Activated CD8-positive, alpha-beta T cell treated with anti-CD3 and anti-CD28 coated beads, Interleukin-2, amount 10 ng/mL, durations not matched to agents 7 days and 5 days (primary cell): ENCODE measurements at places on chromosomes 13 and 19.

GRCh38 chr13:45879666-45880065 lies 28.1 kb upstream of the SIAH3 start:
- no peak for DNase-seq

DNA sequence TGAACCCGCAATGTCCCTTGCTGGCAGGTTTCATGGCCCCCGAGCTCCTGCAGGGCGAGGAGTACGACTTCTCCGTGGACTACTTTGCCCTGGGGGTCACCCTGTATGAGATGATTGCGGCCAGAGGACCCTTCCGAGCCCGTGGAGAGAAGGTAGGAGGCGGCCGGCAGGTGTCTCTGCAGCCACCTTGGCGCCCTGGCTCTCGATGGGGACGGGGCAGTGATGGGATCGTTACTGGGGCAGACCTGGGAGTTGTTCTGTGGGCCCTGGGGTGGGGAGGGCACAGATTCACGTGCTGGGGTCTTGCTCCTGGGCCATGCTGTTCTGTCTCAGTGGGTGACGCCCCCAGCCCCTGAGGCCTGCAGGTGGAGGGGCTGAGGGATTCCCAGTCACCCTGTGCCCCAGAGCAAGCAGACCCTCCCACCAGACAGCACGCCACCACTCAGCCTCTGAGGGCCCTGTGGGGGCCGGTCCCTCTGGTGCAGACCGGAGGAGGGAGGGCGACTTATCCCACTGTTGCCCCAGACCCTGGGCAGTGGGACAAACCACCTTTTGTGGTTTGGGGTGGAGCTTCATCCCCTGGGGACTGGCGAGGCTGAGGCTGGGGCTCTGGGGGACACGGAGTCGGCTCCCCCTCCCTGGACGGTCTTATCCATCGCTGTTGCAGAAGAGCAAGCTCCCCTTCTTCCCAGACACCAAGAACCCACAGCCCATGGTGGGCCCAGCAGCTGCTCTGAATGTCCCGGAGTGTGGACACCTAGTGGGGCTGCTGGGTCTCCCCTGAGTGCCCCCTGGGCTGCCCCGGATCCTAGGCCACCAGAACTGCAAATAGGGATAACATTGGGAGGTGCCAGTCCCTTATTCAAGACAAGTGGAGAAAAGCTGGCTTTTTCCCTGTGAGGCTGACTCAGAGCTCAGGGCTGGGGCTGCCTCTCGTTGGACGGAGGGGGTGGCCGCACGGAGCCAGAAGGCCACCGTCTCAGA lies 27.5 kb upstream of the TMEM255B start:
- DNase-seq, result no peak

DNA sequence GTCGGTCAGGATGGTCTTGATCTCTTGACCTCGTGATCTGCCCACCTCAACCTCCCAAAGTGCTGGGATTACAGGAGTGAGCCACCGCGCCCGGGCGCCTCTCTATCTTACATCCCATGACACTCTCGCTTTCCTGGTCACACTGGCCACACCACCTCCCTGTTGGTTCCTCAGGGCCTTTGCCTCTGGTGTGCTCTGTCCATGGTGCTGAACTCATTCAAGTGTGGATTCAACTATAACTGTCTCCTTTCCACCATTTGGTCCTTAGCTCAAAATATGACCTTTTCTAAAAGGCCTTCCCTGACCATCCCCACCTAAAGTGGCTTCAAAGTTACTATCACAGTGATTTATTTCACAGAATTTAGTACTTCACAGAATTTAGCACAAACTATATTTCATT lies 3.7 kb upstream of the SMIM17 start:
- DNase-seq, result peak; percentile 36

- no peak for DNase-seq
Measured at GRCh38 chr13:91468301-91468700, 69.9 kb downstream of the GPC5 start.

DNA sequence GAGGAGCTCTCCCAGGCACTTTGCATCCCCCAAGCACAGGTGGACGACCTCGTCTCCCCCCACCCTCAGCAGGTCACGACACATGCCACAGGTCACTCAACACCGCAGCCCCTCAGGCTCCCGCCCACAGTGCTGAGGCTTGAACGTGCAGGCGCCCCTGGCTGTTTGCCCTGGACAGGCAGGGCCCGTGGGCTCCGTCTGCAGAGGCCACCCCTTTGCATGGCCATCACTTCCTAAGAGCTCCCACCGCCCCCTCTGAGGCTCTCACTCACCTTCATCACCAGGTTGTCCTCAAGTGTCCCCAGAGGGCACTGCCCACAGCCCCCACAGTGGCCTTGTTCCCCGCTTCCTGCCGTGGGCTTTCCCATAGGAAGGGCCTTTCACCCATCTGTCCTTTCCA lies 132.1 kb upstream of the MCF2L start:
- no peak for DNase-seq
